ENCODE measurements at places on chromosomes 5 and 9.

GRCh38 chr9:115364991-115365390 is 247.0 kb upstream of the TNC start:
- H3K36me3 ChIP-seq, result no peaks in the 10 kb centered on the region
- H3K27me3 ChIP-seq, result no peaks in the 10 kb centered on the region
- H3K27ac ChIP-seq, result no peak overlapping the region

DNA sequence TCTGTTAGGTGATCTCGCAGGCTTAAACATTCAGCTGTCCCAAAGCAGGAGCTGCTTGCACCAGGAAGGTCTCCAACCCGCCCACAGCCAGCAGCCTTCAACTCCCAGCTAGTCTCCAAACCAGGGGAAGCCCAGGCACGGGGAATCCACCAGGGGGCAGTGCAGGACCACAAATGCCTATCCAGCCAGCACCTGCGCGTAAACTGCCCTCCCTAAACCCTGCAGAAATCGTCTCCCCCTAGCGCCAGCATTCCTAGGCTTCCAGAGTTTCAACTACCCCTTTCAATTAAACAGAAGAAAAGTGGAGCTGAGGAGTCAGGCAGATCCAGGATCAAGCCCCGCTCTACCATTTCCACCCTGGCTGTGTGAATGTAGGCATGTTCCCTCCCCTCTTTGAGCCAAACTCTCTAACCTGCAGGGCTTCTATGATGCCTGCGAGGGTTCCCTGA is 72.0 kb downstream of the HRH2 start:
- no peaks in the 10 kb centered on the region for H3K27me3 ChIP-seq
- no peak overlapping the region for H3K27ac ChIP-seq
- DNase-seq, result peak; percentile 93
- no peaks in the 10 kb centered on the region for H3K36me3 ChIP-seq

DNA sequence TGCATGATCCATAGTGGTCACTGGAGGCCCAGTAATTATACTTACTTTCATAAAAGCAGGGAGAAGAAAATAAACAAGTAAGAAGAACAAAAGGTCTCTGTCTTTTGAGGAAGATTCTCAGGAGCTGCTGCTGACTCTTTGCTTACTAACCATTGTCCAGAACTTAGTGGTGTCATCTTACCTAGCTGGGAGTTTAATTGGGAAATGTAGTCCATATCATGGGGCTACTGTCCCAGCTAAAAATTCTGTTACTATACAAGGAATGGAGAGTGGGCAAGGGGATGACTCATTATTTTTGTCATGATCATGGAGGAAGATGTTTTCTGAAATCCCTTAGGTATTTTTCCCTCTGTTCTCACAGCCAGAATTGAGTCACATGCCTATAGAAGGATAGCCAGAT is 639.3 kb downstream of the MTRR start:
- no peaks in the 10 kb centered on the region for H3K27me3 ChIP-seq
- H3K4me3 ChIP-seq, result no peak overlapping the region
- H3K27ac ChIP-seq, result no peak overlapping the region
- H3K4me1 ChIP-seq, result no peaks in the 10 kb centered on the region
- no peaks in the 10 kb centered on the region for H3K36me3 ChIP-seq

- H3K36me3 ChIP-seq, result no peaks in the 10 kb centered on the region
- H3K4me1 ChIP-seq, result no peaks in the 10 kb centered on the region
- DNase-seq, result peak; percentile 67
- H3K27ac ChIP-seq, result no peak overlapping the region
Observed at GRCh38 chr5:135977375-135977928, 22.7 kb upstream of the LECT2 start.

GRCh38 chr9:13143281-13143680 is 136.2 kb downstream of the MPDZ start:
- H3K36me3 ChIP-seq, result no peaks in the 10 kb centered on the region
- H3K27me3 ChIP-seq, result no peaks in the 10 kb centered on the region
- no peak for DNase-seq
- H3K4me3 ChIP-seq, result no peak overlapping the region
- H3K4me1 ChIP-seq, result no peaks in the 10 kb centered on the region

GRCh38 chr9:132037458-132037857 is 42.2 kb downstream of the MED27 start:
- H3K4me1 ChIP-seq, result peaks cover 4% of the 10 kb centered on the region
- DNase-seq, result no peak
- H3K27me3 ChIP-seq, result no peaks in the 10 kb centered on the region
- no peak overlapping the region for H3K27ac ChIP-seq
- no peaks in the 10 kb centered on the region for H3K36me3 ChIP-seq
- H3K4me3 ChIP-seq, result no peak overlapping the region

- no peaks in the 10 kb centered on the region for H3K4me1 ChIP-seq
- H3K36me3 ChIP-seq, result no peaks in the 10 kb centered on the region
- no peaks in the 10 kb centered on the region for H3K27me3 ChIP-seq
- no peak overlapping the region for H3K27ac ChIP-seq
Observed at GRCh38 chr5:164650427-164650826, 1145.0 kb downstream of the MAT2B start.

GRCh38 chr5:129767927-129768380 is 20.1 kb downstream of the MINAR2 start:
- H3K4me3 ChIP-seq, result no peak overlapping the region
- DNase-seq, result peak; percentile 70
- no peaks in the 10 kb centered on the region for H3K4me1 ChIP-seq
- H3K36me3 ChIP-seq, result no peaks in the 10 kb centered on the region

DNA sequence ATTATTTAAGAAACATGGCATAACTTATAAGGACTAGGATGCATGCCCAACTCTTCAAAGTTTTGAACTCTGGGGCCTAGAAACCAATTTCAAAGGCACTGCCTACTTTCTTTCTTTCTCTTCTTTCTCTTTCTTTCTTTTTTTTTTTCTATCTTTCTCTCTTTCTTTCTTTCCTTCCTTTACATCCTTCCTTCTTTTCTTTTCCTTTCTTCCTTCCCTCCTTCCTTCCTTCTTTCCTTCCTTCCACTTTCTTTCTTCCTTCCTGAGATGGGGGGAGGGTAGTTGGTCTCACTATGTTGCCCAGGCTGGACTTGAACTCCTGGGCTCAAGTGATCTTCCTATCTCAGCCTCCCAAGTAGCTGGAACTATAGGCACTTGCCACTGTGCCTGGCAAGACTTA is 15.9 kb upstream of the TOMM5 start:
- no peak overlapping the region for H3K27ac ChIP-seq
- DNase-seq, result no peak
- H3K4me3 ChIP-seq, result no peak overlapping the region
- H3K36me3 ChIP-seq, result no peaks in the 10 kb centered on the region

- H3K27me3 ChIP-seq, result no peaks in the 10 kb centered on the region
- DNase-seq, result no peak
- H3K4me1 ChIP-seq, result no peaks in the 10 kb centered on the region
- H3K27ac ChIP-seq, result no peak overlapping the region
- H3K4me3 ChIP-seq, result no peak overlapping the region
- H3K36me3 ChIP-seq, result no peaks in the 10 kb centered on the region
Observed at GRCh38 chr5:97545886-97546535, 363.0 kb upstream of the RIOK2 start.

GRCh38 chr9:26744191-26744965 is 148.2 kb downstream of the CAAP1 start:
- H3K4me3 ChIP-seq, result no peak overlapping the region
- no peaks in the 10 kb centered on the region for H3K27me3 ChIP-seq
- no peak for DNase-seq
- H3K4me1 ChIP-seq, result no peaks in the 10 kb centered on the region
- H3K36me3 ChIP-seq, result no peaks in the 10 kb centered on the region
- H3K27ac ChIP-seq, result no peak overlapping the region

DNA sequence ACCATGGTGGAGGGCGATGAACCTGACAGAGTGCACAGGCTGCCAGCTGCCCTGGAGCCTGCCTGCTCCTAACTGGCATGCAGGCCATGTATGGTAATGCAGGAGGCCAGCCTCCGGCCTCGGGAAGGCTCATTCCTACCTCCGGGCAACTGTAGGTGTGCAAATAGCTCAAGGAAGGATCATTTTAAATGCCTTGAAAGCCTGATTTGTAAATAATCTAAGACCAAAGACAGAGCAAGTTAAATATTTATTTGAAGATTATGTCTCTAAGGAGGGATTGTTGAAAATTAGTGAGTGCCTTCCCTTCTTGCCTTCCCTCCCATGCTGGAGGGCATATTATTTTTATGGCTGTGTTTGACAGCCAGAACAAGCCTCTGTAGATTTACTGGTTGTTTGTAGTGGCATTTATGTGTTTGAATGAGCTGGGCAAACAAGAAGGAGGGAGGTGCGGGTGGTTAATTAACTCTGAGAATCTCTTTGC is 285.7 kb upstream of the TUT7 start:
- no peak overlapping the region for H3K4me3 ChIP-seq
- H3K27me3 ChIP-seq, result no peaks in the 10 kb centered on the region
- H3K36me3 ChIP-seq, result no peaks in the 10 kb centered on the region
- DNase-seq, result no peak
- no peak overlapping the region for H3K27ac ChIP-seq

DNA sequence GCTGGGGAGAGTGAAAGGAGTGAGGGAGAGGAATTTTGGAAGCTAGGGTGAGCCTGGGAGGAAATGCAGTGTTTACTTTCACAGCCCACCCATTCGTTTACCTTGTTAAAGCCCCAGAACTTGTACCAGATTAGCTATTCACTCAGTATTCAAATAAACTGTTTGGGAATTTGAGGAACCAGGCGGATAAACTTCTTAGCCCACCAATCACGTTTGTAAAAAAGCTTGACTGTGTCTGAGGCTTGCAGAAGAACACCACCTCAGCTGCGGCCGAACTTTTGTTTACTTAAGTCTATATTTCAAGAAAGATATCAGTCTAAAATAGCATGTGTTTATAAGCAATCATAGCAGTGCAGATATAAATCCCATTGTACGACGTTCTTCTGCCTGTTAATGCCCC is 5.2 kb upstream of the TLE1 start:
- DNase-seq, result no peak
- no peak overlapping the region for H3K27ac ChIP-seq

GRCh38 chr5:35281613-35282012 is 51.3 kb upstream of the PRLR start:
- H3K4me3 ChIP-seq, result no peak overlapping the region
- H3K27me3 ChIP-seq, result no peaks in the 10 kb centered on the region
- H3K4me1 ChIP-seq, result no peaks in the 10 kb centered on the region

DNA sequence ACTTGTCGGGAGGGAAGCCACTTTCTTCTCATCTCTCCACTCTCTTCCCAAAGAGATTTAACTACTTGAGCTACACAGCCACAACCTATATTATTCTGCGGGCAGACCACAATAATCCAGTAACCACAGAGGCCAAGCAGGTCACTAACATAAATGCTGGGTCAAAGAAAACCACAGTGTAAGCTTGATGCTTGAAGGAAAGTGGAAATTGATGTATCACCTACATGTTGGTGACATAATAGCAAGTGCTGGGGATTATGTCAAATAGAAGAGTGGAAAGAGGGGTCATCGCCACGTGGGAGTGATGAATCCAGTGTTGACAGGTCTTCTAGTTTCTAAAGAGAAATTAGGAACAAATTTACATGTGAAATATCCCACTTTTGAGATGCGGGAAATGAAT is 40.9 kb downstream of the RFK start:
- DNase-seq, result no peak
- no peak overlapping the region for H3K27ac ChIP-seq
- H3K4me1 ChIP-seq, result no peaks in the 10 kb centered on the region

- no peaks in the 10 kb centered on the region for H3K27me3 ChIP-seq
- no peak overlapping the region for H3K4me3 ChIP-seq
- no peaks in the 10 kb centered on the region for H3K4me1 ChIP-seq
Observed at GRCh38 chr5:168159425-168159824, 132.0 kb upstream of the WWC1 start.

DNA sequence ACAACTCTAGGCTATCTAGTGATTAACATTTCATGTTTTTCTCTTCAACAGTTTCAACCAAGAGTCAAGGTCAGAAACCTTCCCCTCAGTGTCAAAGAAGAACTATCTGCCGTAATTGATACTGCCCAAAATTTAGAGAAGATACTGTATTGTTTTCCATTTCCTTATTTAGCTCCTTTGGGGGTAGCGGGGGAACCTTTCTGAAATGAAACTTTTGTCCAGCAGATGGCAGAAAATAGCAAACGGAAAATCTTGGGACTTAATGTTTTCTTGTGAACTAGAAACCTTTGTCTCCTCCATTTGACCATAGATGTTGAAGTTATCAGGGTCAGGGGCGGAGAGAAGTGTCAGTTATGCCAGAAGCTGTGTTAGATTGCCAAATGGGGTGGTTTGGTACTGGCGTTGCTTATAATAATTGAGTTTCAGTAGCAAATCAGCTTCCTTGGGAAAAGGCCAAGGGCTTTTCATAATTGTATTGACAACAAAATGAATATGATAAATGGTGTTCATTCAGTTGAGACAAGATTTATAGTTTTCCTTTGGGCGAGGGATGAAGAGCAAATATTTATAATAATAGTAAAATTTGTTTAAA is 101.7 kb upstream of the TLX3 start:
- peak; percentile 48 for DNase-seq
- H3K36me3 ChIP-seq, result no peaks in the 10 kb centered on the region
- no peaks in the 10 kb centered on the region for H3K27me3 ChIP-seq
- H3K27ac ChIP-seq, result no peak overlapping the region

- DNase-seq, result no peak
- H3K4me1 ChIP-seq, result no peaks in the 10 kb centered on the region
- H3K27ac ChIP-seq, result no peak overlapping the region
- H3K27me3 ChIP-seq, result no peaks in the 10 kb centered on the region
- no peak overlapping the region for H3K4me3 ChIP-seq
Observed at GRCh38 chr5:41368158-41368557, 142.2 kb downstream of the PLCXD3 start.

All from K562 (cell line).